ENCODE measurements at places on chromosomes 1 and 21.

GRCh38 chr1:225762002-225762441 is 15.6 kb upstream of the SRP9 start:
- DNase-seq, result no peak

DNA sequence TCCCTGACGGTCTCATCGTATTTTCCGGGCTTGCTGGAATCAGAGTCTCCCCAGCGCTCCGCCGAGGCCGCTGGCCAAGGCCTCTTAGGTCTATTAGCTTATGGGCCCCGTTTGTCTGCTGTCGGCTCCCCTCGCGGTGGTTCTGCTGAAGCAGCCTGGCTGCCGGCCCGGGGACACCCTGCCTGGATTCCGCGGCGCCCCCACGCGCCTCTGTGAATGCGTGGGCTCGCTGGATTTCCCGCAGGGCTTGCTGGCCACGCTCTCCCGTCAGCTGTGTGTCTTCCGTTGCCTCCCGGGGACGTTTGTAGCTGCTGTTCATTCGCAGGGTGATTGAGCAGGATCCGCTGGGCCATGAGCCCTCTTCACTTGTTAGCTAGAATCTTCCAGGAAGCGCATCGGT is 8.4 kb downstream of the LRRC3 start:
- no peak for DNase-seq

- DNase-seq, result no peak
These were observed 7.2 kb upstream of the SCMH1 start for GRCh38 chr1:41249319-41249718.

DNA sequence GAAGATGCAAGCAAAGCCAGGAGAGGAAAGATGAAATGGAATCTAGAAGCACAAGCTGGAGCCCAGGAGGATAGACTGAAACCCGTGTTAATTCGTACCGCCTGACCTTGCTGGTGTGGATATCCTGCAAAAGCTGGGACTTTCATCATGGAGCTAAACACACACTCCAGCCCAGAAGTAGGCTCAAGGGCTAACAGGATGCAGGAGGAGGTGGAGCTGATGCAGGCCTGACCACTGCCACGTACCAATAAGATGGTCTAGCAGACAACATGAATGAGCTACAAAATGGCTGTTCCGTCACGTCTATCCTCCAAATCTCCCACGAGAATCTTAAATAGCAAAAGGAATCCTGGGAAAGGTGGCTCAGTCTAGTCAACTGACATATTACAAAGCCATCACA is 270.3 kb downstream of the SDCCAG8 start:
- DNase-seq, result no peak

DNA sequence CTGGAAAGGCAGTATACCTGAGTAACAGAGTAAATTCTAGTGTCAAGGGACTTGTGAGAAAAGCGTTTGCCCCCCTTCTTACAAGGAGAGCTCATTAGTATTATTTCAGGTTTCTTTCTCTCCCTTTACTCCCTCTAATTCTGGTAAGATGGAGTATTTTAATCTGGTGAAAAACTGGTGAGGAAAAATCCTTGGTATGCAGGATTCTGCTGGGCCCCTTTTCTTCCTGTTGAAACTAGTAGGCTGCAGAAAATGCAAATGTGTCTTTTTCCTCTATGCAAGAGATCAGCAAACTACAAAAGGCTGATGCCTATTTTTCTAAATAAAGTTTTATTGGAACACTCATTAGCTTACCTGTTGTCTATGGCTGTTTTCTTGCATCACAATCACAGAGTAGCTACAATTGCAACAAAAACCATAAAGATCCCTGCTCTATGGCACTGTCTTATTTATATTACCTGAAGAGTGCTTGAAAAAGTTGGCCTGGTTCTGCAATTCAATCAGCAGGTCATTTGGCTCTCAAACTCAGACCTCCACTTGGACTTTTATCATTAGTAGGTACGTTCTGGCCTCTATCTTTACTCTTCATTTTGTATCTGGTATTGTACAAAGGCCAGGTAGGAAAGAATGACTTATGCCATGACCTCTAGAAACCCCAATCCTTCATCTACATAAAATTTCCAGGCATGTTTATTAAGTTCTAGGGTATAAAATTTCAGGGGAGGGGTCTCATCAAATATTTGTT is 109.6 kb downstream of the AKT3 start:
- DNase-seq, result no peak

GRCh38 chr1:156624814-156625435 is 5.7 kb downstream of the HAPLN2 start:
- DNase-seq, result no peak

All from GM10248 (cell line).